ENCODE measurements at places on chromosomes 7 and 10.

DNA sequence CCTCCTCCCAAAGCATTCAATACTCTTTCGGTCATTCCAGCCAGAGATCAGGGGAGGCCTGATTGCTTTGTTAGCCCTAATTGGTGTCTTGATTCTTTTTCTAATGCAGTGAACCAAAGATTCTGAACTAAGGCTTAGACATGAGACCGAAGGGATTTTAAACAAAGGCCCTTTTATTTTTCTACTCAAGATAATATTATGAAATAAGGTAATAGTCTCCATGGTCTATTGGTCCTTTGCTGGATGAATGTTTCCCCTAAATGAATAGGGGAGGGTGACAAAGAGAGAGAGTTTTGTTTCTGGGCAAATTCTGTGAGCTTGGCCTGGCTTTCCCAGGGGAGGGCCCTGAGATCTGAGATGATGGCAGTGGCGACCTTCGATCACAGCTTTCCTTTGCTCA, 449.1 kb downstream of the TYW1 start:
- DNase-seq = no peak

DNA sequence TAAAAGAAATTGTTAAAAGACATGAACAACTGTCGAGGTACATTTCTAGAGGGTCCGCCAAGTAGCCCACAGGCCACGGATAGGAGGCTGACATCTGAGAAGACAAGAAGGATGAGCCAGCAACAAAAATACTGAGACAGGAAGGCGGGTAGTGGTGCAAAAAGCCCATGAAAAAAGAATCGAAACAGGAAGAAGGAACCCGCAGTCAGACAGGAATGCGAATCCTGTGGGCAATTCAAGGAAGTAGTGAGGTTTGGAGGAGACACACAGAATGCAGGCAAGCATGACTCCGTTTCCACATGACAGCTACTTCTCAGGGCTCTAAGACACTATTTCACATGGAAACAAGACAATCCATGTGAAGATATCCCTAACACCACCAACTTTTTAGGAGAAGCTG, 125.2 kb downstream of the DOCK4 start:
- no peak for DNase-seq

- no peak for DNase-seq
These were observed 1058.4 kb downstream of the SORCS3 start for GRCh38 chr10:105699504-105699903.

GRCh38 chr7:87375662-87376435, 30.4 kb downstream of the CROT start:
- no peak for DNase-seq

- DNase-seq = no peak
These were observed 15.9 kb upstream of the CD36 start for GRCh38 chr7:80622541-80622940.

DNA sequence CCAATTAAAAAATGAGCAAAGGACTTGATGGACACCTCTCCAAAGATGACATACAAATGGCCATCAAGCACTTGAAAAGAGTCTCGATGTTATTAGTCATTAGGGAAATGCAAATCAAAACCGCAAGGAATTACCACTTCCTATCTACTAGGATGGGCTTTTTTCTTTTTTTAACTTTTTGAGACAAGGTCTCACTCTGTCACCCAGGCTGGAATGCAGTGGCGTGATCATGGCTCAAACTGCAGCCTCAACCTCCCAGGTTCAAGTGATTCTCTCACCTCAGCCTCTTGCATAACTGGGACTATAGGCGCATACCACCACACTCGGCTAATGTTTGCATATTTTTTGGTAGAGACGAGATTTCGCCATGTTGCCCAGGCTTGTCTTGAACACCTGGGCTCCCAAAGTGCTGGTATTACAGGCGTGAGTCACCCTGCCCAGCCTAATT, 13.6 kb downstream of the NKX1-2 start:
- DNase-seq = no peak

DNA sequence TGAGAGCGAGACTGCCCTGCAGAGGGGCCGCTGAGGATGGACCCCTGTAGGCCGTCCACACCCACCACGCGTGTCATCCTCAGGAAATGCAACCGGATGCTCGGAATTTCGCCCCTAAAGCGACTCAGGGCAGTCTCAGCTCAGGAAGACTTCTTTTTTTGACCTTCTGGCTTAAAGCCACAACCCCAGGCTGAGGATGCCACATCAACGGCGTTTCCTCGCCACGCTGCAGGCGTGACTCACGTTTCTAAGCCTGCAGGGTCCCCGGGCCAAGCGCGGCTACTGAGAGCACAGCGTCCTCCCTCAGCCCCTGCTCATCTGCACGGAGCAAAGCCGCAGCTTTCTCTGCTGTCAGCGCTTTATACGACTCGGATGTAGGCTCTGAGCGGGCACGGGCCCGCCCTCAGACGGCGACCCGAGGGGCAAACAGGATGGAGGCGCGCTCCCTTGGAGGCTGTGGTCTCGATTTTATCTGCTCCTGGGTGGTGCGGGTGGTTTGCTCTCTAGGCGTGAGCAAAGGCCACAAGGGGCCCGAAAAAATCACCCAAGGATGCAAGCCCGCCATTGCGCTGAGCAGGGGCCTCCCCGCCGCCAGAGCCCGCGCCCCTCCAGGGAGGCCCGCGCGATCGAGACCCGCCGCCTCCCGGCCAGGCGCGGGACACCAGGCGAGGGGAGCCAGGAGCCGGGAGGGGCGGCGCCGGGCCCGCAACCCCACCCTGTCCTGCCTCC, 726 bp upstream of the INSIG1 start:
- no peak for DNase-seq

DNA sequence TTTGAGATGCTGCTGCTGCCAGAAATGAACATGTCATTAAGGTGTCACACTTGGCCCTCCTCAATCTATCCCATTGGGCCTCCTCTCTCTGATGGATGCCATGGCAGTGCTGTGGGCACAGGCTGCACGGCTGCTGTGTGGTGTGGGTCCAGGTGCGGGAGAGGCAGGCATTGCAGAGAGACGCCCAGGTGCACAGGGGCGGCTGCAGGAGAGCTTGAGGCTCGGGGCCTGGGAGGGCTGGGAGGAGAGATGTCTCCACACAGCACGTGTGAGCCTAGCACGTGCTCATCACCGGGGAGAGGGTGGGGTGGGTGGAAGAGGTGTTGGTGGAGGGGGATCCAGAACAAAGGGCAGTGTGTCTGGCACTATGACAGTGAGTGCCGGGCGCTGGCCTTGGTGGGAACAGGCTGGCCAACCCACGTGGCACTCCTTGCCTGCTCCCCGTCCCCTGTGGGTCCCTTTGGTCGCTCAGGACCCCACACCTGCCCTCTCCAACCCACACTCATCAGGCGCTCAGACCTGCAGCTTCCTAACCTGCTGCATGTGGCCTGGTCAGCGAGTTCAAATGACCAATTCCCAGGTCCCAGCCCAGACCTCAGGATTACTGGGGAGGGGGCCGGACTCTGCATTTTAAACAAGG, 39.9 kb upstream of the BNIP3 start:
- no peak for DNase-seq

DNA sequence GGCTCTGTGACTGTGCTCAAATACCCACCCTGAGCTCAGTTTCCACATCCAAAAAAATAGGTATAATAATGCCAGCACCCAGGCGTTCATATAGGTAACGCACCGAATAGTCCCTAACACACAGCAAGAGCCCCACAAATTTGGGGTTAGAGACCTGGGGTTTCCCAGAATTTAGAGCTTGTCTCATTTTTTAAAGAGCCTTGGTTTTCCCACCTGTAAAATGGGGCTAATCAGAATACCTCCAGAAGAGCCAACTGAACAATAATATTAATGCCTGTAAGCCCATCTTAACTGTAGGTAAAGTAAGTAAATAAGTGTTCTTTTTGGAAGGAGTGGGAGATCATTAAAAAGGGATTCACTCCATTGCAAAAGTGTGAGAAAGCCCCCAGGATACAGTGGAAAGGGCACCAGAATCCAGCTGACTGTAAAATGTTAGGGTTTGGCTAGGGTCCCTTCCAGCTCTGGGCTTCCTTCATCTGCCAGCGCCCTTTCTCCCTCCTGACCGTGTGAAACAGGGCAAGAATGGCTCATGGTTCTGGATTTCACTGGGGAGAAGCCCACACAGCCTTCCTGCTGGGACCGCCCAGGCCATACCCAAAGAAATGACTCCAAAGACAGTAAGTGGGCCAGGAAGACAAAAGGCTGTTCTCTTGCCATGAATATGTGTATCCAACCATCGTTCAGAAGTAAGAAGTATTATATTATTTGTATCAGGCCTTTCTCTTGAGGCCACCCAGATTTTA, 2.1 kb downstream of the MTURN start:
- DNase-seq = no peak

- no peak for DNase-seq
These were observed 6.5 kb upstream of the PURB start for GRCh38 chr7:44891791-44892190.

DNA sequence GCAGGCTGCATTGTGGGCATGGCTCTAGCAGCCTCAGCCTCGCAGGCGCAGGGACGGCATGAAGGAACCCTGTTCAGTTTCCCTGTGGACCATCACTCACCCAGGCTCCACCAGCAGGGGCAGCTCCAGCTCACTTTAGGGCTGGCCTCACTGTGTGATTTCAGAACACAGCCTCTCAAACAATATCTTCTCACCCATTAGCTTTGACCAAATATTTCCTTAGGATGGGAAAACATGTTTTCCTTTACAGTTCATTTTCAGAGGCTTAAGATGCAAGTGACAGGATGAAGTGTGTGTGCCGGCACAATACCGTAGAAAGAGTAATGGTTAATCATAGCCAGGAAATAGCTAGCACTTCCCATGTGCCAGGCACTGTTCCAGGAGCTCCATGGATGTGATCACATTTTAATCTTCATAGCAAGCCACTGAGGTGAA, 58.2 kb downstream of the LANCL2 start:
- no peak for DNase-seq

- DNase-seq = no peak
These were observed 167.8 kb downstream of the CCDC71L start for GRCh38 chr7:106493041-106493731.

DNA sequence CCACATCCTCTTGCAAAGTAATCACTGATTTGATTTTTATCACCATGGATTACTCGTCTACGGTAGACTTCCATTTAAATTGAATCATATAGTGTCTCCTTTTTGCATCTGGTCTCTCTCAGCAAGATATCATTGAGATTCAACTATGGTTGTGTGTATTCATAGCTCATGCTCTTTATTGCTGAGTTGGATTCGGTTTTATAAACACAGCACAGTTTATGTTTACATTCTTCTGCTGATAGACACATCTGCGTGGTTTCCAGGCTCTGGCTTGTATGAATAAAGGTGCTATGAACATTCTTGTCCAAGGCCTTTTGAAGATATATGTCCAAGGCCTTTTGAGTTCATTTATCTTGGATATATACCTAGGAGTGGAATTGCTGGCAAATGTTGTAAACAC, 356.5 kb upstream of the CELF2 start:
- DNase-seq = no peak

DNA sequence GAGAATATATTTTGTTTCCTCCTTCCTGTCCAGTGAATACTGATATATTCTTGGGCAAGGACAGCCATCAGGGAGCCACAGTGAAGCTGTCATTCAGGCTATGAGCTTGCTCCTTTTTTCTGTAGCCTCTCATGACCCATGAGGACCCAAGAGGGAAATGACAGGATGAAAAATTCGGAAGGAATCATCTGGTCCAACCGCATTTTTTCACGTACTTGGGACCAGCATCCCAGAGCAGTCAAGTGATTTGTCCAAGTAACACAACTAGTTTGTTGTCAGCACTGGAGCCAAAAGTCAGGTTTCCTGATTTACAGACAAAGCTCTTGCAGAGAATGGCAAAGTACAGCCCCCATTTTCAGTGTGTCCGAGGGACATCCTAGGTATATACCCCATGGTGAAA, 47.2 kb upstream of the AGBL3 start:
- no peak for DNase-seq

DNA sequence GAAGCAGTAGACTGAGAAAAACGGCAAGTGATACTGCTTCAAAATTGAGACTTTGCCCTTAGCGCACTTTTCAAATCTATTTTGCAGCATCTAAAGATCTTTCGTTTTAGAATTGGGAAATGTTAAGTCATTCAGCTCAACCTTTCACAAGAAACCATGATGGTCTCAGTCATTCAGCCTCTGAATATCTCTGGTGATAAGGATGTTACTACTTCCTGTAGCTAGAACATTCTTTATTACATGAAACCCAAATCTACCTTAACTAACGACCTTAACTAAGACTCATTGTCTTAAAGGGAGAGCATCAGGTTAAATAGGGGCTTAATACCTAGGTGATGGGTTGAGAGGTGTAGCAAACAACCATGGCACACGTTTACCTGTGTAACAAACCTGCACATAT, 26.4 kb upstream of the AKR1B10 start:
- no peak for DNase-seq

DNA sequence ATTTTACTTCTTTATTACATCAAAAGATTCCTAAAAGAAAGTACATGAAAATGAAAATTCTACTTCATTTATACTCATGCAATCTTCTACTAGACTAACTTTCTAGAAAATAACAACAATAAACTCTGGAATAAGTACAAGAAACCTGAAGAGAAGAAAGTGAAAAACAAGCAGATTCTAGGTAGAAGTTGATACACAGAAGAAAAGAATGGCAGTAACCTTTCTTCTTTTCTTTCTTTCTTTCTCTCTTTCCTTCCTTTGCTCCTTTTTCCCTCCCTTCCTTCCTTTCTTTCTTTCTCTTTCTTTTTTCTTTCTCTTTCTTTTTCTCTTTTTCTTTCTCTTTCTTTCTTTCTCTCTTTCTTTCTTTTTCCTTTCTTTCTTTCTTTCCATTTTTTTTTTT, 541.7 kb upstream of the ANKRD30A start:
- no peak for DNase-seq

GRCh38 chr10:81724431-81724830, 150.6 kb upstream of the NRG3 start:
- no peak for DNase-seq

DNA sequence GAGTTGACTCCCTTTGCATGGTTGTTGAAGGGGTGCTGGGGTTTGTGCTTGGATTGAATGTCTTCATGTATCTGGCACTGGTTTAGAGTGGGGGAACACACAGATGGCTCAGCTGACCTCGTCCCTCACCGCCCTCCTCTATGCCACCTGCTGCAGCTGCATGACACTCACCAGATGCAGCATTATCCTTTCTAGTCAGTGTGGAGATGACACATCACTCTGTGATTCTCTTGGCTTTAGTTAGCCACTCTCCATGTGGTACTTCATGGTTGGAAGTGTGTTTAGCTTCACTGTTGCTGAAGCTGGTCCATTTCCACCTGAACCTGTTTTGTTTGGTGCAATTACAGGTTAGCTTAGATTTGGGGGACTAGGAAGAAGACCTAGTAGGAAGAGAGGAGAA, 56.3 kb upstream of the BMPER start:
- DNase-seq = no peak

GRCh38 chr7:69364813-69365643, 233.2 kb upstream of the AUTS2 start:
- no peak for DNase-seq
